ENCODE measurements at places on chromosomes 2 and 18.

- DNase-seq: no peak
Measured at GRCh38 chr18:49098386-49098785, 147.6 kb upstream of the SMAD7 start.

DNA sequence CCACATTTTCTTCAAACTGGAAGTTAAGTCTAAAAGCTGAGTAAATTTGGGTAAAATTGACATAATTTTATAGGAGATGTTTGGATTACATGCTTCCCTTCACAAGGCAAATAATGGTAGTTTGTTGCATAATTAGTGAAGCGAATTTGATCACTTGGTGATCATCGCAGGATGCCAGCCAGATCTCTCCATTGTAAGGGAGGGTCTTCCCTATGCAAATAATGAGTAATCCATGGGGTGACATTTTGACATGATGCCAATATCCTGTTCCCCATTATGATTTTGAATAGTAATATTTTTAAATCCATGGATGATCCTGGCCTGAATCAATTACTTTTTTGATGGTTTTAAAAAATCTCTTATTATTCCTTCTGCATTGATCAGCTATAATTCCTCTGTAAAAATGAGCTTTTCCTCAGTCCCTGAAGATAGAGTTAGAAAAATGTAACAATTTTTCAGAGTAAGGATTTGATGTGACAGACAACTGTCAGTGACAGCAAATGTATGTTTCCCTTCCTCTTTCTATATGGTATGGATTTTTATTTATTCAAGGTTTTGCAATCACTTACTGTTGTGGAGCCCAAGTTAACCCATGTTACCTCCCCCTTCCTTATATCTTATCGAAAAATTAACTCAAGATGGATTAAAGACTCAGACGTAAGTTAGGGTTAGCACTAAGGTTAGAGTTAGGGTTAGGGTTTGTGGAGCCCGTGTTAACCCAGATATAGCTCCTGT is 21.4 kb downstream of the CCL20 start:
- DNase-seq: no peak

DNA sequence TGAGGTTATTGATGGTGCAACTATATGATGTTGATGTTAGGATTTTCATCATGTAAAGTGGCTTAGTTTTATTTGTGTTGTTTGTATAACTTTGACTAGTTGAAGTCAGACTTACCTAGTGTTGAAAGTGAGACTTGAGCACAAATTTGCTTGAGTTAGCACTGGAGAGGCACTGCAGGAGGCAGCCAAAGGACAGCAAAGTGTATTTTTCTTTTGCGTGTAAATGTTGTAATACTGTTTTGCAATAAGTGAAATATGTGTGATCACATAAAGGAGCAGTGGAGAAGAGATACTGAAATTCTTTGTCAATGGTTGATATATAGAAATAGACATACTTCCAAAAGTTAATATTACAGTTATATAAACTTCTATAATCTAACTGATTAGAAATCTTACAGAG is 332.0 kb upstream of the RAB12 start:
- no peak for DNase-seq

DNA sequence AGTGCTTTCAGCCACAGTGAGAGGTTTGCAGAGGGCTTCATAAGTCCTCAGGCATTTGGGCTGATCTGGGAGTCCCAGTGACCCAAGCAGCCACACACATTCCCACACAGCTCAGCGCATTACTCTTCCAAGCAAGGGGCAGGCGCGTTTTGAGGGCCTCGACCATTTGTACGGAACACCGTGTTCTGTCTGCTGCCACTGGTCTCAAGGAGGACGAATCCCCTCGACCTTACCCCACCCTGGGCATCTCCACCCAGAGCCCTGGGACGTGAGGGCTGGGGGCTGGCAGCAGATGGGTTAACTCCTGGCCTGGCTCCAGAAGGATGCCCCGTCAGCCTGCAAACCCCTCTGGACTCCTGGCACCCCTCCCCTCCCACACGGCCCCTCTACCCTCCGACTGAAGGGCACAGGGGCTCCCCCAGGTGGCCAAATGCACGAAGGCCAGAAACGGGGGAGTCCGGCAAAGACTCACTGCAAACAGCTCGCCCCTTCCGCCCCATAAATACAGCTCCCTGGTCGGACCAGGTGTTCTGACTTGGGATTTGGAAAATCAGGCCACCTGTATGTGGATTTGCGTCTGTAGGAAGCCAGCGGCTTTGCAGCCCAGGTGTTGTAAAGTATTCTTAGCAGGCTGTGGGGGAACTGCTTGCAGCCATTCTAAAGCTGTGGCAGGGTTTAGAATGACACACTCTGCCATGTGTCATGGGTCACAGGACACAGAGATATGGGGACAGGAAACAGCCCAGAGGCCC is 33.6 kb upstream of the PTMA start:
- peak; percentile 79 for DNase-seq

GRCh38 chr2:46098621-46099062 is 198.6 kb upstream of the EPAS1 start:
- peak; percentile 73 for DNase-seq

DNA sequence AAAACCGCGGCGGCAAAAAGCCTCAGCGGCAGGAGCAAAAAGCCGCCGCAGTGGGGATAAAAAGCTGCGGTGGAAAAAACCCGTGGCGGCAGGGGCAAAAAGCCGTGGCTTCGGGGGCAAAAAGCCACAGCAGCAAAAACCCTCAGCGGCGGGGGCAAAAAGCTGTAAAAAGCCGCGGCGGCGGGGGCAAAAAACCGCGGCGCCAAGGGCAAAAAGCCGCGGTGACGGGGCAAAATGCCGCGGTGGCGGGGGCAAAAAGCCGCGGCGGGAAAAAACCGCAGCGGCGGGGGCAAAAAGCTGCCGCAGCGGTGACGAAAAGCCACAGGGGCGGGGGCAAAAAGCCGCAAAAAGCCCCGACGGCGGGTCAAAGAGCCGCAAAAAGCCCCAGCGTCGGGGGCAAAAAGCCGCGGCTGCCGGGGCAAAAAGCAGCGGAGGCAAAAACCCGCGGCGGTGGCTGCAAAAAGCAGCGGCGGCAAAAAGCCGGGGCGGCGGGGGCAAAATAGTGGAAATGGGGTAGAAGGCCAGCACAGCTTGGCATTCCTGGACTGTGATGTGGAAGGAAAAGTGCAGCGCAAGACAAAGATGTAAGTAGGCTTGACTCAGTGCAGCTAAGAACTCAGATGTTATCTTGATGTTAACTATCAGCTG is 151.8 kb downstream of the ANKRD30BL start:
- no peak for DNase-seq

GRCh38 chr18:79529991-79530390 is 134.3 kb downstream of the NFATC1 start:
- DNase-seq: no peak

DNA sequence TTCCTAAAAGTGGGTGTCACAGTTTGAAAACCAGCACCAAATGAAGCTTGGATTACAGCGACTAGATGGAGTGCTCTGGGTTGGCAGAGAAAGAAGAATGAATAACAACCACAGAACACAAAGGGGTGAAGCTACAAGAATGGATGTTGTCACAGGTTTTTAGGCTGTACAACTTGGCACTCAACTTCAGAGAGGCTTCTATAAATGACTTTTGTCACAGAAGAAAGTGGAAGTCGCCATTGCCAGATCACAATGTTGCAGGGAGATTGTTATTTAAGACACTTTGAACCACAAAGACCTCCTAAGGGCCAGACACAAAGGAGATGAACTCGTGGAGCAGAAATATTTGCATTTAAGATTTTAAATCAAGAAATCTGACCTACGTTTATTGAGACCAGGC is 354.2 kb downstream of the CDH7 start:
- no peak for DNase-seq

Data from activated CD4-positive, alpha-beta T cell treated with anti-CD3 and anti-CD28 coated beads, Interleukin-2, Interleukin-6, amounts not matched to agents 100 ng/mL and 50 ng/mL, durations not matched to agents 16 hours and 8 hours (primary cell).